AG09309 (cell line): ENCODE measurements at places on chromosomes 4 and X.

DNA sequence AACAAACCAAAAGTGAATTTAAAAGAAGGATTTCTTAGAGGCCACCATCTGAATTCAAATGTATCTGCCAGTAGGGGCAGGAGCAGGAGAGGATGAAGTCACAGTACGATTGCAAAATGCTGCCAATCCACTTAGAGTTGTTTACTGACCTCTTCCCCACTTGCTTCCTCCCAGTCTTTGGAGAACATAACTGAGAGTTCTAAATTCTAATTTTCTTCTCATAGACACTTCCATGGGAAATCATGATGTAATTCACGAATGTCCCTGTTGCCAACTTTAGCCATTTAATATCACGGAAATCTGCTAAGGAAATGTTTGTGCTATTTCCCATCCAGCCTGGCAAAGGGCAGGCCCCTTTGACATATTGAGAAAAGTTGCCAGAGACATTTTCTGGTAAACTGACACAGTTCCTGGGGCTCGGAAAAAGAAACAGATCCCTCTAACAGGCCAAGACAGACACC is 33.6 kb upstream of the NOCT start:
- DNase-seq: peak; percentile 14

GRCh38 chr4:176791591-176792325 is 964 bp downstream of the VEGFC start:
- no peak for DNase-seq

DNA sequence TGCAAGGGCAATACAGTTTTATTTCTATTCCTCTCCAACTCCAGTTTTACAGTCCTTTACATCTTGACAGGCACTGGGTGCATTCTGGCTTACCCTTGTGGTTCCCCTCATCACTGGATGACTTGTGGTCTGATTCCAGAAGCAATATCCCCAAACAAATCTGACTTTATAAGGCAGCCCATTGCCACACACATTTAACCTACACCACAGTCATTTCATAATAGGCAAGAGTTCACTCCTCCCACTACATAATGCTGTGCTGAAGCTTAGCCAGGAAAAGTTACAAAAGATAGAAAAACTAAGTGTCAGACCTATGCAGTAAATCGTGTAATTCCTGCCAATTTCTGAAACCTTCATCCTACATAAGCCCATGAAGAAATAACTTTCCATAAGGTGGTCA is 82.9 kb upstream of the MID1IP1 start:
- DNase-seq: no peak

DNA sequence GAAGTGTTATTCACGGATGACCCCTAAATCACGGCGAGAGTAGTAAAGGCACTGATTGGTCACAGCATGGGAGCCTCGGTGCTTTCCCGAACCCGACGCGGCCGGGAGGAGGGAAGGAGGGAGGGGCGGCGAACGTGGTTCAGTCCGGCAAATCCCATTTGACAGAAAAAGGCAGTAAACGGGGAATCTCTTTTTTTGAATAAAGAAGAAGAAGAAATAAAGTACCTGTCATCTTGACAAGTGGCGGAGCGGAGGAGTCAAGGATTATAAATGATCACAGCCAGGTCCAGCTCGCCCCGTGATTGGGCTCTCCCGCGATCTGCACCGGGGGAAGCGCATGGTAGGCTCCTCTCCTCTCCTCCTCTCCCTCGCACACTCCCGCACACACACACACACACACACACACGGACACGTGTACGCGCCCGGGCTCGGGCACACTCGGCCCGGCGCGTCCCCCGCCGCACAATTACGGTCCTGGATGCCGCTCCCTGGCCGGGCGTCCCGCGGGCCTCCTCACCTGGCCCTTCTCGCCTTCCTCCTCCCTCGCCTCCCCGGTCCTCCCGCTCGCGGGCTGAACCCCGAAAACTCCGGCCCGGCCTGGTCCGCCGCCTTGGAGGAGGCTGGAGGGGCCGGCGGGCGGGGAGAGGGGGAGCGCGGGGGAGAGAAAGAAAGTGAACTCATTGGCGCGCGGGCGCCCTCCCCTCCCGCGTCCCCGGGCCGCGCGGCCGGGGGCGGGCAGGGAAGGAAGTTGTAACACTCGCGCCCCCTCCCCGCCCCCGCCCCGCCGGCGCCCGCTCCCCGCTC is 99.2 kb upstream of the TENM3 start:
- DNase-seq: peak; percentile 45

GRCh38 chr4:100593935-100594334 is 76.1 kb upstream of the EMCN start:
- no peak for DNase-seq

DNA sequence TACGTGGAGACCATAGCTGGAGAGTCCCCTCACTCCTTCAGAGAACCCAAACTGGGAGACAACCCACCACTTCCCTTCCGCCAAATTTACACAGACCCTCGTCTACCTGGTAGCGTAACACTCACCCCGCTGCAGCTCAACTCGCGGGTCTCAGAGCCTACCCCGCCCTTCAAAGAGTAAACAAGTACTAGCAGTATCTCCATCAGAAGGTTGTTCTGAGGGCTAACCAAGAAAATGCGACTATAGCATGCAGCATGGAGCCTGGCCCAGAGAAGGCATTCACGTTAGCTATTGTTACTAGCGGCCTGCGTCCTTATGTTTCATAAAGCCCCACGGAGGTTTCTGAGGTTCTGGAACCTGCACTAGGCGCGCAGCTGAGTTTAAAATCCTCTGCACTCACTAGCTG is 531 bp upstream of the MANBA start:
- DNase-seq: no peak

GRCh38 chr4:87121341-87122065 is 98.9 kb downstream of the KLHL8 start:
- no peak for DNase-seq

DNA sequence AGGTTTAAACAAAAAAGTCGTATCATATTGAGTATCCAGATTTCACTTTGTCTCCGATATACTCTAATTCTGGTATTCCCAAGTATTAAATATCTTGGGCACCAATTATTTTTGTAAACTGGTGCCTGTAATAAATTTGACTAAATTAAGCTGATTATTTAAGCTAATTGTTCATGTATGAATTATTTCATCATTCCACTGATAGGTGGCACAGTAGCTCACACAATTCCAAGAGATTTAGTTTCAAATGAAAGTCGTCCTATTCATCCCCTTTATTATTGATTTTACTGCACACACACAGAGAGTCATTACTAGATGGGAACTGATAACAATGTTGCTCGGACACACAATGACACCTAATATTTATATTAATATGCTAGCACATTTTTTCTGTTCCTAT is 432.4 kb downstream of the DMD start:
- DNase-seq: no peak

- DNase-seq: no peak
Measured at GRCh38 chrX:122579036-122579435, 605.0 kb upstream of the GRIA3 start.

DNA sequence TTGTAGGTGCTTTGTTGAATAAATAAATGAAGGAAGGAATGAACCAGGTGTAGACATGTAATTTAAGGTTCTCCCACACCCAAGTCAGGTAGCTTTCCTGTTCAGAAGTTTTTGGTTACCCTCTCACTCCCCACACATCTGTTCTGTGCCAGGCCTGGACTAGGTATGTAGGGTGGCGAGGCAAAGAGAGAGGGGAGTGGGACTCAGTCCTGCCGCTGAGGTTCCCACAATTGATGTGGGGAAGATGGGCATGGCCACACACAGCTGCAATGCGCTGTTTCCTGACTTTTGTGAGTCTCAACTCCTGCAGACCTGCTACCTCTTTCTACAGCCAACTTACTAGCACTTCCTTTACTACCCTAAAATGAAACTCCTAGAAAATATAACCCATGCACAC is 88.9 kb downstream of the RTL5 start:
- DNase-seq: no peak

DNA sequence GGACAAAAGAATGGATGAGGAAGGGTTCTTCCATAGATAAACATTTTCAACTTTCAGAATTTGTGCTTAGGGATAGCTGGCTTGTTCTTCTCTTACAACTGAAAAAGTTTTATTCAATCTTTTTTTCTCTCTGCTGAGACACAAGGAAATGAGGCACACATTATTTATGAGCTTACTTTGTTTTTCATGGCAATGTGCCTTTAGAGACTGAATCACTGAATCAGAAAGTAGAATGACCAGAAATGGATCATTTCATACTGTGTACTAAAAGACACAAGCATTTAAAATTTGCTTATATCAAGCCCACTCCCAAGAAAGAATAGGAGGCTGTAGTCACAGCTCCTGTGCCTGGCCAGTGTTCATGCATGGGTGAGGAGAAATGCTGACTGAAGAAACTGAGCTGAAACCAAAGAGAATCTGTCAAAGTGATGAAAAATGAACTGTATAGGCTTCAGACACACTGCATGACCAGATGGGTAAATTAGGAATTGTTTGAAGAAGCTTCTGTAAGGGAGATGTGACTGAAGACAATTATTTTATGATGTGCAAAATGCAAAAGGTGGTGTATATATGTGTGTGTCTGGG is 413.8 kb downstream of the RAPGEF2 start:
- DNase-seq: peak; percentile 2

GRCh38 chrX:123436512-123437136 is 252.5 kb downstream of the GRIA3 start:
- no peak for DNase-seq

DNA sequence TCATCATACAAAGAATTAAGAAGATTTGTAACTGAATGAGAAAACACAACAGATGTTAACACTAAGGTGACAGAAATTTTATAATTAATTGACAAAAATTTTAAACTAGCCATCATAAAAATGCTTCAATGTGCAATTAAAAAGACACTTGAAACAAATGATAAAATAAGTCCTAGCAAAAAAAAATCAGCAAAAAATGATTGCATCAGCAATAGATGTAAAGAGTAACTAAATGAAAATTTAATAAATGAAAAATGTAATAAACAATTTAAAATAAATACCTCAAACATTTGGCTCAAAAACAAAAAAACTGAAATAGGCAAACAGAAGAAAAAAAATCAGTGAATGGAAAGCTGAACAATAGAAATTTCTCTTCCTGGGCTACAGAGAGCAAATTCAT is 380.7 kb upstream of the GALNTL6 start:
- no peak for DNase-seq

DNA sequence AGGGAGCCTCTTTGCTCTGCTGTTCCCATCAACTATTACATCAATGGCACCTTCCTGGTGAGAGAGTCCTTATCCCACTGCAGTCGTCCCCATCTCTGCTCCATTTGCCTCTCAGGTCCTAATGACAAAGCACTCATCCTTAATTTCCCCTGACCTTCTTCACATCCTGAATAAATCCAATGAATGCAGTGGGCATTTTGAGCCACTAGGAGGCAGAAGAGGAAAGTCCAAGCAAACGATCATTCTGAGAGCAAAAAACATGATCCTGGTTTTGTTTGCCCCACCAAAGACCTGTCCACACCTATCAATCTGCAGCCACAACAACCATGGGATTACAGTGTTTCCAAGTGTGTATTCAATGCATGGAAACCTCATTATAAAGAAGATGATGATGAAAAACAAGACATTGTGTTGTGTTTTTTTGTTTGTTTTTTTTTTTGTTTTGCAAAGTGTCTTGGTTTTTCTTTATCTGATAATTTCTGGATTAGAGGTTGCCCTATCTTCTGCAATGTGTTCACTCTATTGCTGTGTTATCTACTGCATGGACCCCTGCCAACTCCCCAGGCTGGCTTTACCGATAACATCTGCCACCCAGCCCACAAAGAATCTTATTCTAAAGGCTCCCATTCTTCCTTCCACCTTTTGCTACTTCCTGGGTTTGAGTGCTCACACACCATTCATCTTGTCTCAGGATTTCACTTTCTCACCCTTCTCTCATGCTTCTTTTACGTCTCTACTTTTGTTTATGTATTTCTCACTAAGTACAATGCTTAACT is 207.2 kb downstream of the NLGN4X start:
- DNase-seq: no peak

DNA sequence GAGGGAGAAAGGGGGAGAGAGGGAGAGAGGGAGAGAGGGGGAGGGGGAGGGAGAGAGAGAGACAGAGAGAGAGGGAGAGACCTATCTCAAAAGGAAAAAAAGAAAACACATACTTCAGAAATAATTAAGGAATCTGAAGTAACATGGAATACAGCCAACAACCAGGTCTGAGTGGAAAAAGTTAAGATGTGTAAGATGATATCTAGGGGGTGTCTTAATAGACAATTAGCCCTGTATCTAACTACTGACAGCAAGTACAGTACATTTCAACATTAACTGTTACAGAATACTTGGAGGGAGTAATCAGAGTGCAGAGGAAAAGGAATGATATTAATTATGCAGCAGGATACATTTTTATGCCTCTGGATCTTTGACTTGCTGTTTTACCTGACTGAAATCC is 22.4 kb downstream of the NUP54 start:
- no peak for DNase-seq

- no peak for DNase-seq
Measured at GRCh38 chr4:2638730-2639129, 102.3 kb downstream of the FAM193A start.

GRCh38 chrX:91081873-91082272 is 352.8 kb upstream of the PABPC5 start:
- DNase-seq: no peak

DNA sequence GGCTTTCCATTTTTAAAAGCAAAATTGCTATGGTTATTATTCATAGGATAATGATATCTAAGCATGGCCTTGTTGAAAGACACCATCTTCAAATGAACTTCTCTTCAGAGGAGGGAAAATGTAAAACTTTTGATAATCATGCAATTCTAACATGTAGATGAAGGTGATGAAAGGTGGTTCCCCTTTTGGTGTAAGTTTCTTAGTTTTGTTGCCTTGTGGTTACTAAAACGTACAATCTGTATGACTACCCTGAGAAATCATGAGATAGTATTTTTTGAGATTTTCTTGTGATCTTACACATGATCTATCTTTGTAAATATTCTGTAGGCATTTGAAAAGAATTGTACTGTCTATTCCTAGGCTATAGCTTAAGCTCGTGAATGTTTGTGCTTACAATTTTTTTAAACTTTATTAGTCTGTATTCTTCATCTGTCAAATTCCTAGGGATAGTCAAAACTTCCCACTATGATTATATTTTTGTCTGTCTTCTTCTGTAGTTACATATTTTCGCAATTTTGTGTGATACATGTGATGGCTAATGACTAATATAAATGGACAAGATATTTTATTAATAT is 47.5 kb downstream of the PTPN13 start:
- no peak for DNase-seq

GRCh38 chr4:137206781-137207180 is 325.5 kb downstream of the PCDH18 start:
- DNase-seq: no peak

DNA sequence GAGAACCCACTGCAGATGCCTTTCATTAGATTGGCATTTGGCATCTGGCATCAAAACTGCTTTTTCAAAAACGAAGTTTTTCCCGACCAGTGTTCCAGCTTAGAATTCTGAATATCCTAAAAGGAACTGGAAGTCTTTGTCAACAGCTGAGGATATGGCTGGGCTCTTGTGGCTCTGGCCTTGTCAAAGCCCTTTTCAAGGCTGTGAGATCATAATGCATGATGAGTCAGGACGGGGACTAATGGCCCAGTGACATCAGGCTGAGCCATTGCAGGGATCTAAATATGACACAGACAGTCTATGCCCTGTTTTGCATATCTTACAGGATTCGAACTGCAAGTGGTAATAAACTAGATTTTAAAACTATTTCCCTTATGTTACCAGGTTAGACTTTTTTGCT is 306.4 kb downstream of the PTTG2 start:
- no peak for DNase-seq
